ENCODE measurements at places on chromosomes 3 and 15.

DNA sequence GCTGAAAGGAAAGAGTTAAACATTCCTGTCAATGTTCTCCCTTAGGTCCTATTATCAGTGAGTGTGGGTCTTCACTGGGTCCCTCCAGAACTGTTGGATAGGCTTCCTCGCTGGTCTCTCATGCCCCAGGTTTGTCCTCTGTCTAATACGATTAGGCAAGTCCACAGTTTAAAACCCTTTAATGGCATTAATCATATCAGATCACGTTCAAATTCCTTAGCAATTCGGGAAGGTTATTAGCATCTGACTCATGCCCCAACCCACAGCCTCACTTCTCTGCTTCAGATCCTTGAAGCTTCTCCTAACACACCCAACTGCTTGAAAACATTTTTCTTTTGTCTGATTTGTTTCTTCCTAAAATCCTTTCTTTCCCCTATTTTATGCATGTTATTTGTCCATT lies 224.3 kb upstream of the ATP10A start:
- DNase-seq, result no peak

- DNase-seq, result no peak
These were observed 146.8 kb downstream of the SMAD6 start for GRCh38 chr15:66848686-66849392.

DNA sequence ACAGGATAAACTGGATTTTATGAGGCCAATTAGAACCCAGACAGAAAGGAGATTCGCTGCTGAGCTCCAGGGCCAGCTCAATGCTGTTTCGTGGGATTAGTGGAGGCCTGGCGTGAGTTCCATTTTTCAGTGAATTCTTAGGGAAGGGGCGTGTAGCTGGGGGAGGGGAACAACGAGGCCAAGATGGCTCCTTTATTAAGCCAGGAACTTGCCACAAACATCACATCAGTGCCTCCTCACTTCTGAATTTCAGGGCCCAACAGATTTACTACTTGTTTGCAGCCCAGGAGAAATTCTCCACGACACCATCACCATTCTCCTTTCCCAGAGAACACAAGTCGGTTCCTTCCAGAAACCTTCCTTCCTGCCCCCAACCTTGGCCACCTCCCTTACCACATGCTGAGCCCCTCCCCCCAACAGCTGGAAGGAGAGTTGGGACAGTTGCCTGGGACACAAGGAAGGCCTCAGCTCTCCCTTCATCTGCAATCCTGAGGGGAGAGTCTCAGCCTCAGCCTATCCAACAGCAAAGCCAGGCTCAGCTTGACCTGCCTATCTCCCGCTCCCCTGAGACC lies 5.8 kb downstream of the IGDCC4 start:
- no peak for DNase-seq

- DNase-seq, result no peak
These were observed 6.6 kb upstream of the ATP2B2 start for GRCh38 chr3:10511809-10512494.

GRCh38 chr3:151044706-151045105 lies 40.8 kb upstream of the MED12L start:
- no peak for DNase-seq

DNA sequence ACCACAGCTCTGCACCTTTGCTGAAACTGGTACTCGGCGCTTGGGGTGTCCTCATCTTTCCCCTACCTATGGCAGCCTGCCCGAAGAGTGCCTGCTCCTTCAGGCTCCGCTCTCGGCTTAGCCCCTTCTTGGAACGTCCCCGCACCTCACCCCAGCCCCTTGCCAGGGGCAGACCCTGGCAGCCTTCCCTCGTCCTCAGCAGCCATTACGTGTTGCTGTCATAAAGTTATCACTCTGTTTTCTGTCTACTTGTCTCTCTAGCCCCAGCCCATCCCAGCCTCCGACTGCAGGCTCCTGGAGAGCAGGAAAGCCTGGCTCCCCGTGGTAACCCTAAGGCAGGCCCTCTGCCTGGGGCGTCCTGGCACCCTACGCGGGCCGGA lies 5.1 kb upstream of the BAHD1 start:
- DNase-seq, result no peak

DNA sequence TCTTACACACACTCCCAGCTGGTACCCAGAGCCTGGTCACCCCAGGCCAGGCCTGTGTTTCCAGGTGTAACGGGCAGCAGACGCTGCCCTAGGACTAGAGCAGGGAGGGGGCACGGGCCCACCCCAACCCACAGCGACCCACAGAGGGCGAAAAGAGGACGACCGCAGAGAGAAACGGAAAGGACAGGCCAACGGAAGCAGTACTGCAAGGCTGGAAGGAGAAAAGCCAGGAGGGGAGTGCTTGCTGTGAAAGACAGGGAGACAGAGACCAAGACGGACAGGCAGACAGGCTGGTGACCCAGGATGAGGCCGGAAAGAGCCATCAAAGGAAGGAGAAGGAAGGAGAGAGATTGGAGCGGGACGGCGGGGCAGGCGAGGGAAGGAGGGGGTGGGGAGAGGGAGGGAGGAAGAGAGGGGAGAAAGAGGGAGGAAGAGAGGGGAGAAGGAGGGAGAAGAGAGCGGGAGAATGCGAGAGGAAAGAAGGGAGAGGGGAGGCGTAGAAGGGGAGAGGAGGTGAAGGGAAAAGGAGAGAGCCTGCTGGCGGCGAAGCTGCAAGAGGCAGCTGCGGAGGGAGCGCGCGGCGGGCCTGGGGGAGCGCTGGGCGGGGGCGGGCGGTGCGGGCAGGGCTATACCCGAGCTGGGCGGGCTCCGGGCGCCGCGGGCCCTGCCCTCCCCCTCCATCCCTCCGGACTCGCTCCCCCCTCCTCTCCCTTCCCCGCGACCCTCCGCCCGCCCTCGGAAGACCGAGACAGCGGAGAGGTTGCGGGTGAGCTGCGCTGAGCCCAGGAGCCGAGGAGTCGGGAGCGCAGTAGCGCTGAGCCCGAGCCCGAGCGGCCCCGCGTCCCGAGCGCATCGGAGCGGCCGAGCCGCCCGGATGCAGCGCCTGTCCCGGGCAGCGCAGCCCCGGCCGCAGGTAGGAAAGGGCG lies at the start of gene SLC6A1:
Gene SLC6A1, plus strand, starts transcription at position 732 of the 926 bp plus-strand sequence. CDS start 24,464 bp downstream, outside the sequence.
- no peak for DNase-seq

DNA sequence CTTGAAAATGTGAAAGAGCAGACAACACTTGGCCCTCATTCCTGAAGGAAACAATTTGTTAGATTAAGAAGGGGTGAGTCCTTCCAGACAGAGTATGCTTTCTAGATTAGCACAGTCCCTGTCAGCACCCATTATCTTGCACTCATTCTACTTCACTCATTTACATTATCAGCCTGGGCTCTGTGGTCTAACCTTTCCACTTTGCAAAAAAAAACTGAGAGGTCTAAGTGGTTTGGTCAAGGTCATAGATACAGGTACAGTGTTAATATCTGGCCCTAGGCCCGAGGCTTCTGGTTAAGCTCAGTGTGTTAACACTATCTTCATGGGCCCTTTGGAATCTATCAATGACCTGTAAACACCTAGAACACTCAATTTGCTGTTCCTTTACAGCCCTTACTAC lies 123.4 kb upstream of the LRRN1 start:
- no peak for DNase-seq

DNA sequence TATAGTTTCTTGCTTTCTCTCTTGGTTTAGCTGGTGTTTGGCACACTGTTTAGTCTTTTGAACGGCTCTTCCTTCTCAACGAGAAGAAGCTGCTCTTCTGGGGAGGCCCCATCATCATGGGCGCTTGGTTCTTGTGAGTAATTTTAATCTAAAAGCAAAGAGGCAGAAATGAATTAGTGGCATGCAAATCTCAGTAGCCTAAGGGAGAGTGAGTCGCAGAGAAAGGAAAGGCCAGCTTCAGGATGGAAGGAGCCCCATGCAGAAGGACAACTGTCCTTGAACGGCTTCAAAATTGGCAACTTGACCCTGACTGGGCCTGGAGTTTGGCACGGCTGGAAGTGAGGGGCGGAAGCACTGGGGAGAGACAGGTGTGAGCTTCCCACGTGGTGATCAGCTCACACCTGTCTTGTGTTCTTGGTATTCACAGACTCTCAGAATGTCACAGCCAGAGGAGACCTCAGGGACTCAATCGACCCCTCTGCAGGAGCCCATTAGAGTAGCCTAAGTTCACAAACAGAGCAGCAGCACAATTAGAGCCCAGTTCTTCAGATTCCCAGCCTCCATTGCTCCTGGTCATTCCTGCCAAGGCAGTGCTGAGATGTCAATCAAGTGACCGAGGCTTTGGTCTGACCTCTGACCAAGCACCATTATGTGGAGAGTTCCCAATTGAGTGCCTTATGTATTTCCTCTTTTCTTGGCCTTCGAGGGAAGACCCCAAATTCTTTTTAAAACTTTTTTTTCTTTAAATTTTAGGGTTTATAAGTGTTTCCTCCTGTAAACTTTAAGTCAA lies 41.3 kb upstream of the ETV5 start:
- DNase-seq, result no peak

DNA sequence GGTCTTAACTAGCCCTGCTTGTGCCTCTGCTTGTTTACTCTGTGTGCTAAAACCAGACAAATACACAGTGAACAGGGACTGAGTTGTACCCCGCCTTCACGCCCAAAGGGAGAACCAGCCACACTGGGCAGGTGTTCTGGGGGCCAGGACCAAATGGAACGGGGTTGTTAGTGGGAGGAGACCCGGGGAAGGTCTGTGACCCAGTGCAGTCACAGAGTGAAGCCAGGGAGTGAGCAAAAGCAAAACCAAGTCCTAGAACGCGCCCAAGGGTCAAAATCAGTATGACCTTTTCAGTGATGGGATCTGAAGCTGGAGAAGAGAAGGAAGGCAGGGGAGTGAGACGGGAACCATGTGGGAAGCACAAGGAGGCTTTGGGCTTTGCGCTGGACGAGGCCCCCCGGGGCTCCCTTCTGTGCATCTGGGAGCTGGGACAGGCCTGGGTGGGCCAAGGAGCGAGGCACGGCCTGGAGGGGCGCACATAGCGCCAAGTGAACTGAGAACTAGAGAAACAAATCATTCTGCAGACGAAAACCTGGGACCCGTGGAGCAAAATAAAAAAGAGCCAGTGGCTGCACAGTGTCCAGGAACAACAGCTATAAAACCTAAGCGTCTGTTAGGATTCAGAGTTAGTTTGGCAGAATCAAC lies 78.3 kb upstream of the ALDH1A3 start:
- DNase-seq, result no peak

- no peak for DNase-seq
These were observed 6.5 kb downstream of the MUC4 start for GRCh38 chr3:195805181-195805580.

GRCh38 chr3:150635526-150635925 lies 32.4 kb downstream of the SELENOT start:
- DNase-seq, result no peak

- no peak for DNase-seq
These were observed 61.8 kb upstream of the ZNF148 start for GRCh38 chr3:125436921-125437320.

DNA sequence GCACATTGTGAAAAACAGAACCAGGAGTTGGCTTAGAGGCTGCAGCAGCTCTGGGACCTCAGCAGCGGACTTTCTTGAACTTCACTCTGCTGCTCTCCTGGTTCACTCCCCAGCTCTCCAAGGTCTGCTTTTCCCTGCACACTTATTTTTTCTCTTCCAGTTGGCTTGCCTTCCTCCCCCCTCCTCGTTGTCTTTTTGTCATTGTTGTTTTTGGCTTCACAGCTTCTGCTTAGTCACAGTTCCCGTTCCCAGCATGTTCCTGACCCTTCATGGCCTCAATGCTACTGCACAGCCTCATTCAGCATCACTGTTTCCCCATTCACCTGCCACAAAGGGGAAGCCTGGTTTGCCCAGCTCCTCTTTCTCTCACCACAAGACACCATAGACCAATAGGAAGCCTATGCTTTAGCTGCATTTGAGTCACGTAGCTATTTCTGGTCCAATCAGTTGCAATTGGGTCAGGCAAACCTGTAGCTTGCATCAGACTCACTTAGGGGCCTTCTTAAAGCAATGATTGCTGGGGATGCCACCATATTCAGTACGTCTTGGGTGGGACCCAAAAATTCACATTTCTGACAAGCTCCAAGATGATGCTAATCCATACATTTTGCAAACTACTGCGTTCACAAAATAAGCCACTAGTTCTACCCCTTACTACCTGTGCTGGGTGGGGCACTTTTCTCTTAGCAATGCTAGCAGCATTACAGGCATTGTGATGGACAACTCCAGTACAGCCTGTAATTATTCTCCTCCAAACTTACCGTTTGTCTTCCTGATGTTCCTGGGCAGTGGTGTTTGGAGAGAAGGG lies 7.8 kb upstream of the SUMF1 start:
- no peak for DNase-seq
